Stomach (tissue), 19 donors: ENCODE measurements at places on chromosomes 12 and 14.

DNA sequence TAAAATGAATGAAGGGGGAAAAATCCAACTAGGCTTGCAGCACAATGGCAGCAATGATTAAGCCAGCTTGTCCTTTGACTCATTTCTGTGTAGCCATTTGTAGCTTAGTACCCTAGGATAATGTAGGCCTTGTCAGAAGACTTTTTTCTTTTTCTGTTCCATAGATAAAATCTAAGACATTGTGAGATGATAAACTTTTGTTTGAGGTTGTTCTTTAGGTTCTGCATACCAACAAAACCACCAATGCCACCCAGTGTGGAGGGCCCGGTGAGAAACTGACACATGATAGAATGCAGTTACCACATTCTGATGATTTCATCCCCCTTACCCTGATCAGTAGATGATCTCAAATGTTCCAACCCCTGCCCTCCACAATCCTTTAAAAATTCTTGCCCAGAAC is 6.6 kb upstream of the KLRD1 start:
- no peak for DNase-seq

DNA sequence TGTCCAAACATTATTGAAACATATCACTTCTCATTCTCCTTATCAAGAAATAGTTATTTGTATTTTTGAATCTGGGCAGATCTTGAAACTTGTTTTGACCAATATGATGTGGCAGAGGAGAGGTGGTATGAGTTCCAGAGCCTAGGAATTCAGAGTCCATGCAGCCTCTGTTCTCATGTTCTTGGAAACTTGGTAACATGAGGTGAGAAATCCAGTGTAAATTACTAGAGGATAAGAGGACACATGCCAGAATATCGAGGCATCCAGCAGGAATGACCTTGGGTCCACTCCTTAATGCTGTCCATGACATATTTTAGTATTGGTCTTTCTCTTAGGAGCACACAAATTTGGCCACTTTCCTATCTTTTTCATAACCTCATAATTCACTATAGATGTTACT is 1374.6 kb downstream of the FSCB start:
- DNase-seq = no peak

DNA sequence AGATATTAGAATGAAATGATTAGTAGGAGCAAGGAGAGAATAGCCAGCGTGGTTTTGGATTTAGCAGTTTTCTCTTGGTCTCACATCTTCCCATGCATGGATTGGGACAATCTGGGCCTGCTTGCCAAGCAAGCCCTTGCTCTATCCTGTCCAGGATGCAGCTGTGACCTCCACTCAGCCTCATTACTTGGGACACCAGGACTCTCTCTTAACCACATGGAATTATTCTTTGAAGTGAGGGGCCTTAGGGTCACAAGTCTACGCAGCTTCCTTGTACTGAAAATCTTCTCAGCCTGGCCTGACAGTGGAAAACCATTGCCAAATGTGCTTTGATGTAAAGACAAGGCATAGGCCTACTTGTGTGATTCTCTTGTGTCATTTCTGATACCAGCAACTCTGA is 28.0 kb upstream of the DCN start:
- DNase-seq = no peak

DNA sequence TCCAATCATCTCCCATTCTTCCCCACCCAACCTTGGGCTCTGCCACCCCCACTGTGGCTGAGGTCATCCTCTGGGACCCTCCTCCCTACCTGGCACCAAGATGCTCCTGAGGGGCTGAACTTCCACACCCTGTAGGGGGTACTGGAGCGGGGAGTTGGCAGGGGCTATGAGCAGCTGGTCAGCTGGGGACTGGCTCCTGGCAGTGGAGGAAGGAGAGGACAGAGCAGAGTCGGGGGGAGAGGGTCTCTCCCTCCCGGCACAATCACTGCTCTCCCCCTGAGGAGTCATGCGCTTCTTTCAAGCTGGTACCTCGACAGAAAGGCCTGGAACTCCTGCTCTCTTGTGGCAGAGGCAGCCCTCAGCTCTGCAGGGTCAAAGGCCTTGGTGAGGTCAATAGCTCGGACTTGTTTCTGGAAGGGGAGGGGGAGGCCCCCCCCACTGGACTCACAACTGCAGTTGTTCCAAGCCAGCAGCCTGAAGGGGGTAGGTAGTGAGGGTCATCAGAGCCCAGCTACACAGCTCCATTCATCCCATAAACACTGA is 2.0 kb downstream of the B4GALNT1 start:
- no peak for DNase-seq

- no peak for DNase-seq
Measured at GRCh38 chr12:43579206-43579605, 27.2 kb upstream of the ADAMTS20 start.

GRCh38 chr12:44654646-44655639 is 221.2 kb downstream of the NELL2 start:
- no peak for DNase-seq

- DNase-seq = no peak
Measured at GRCh38 chr14:102196039-102196901, 56.6 kb downstream of the WDR20 start.

- DNase-seq = peak; percentile 26
Measured at GRCh38 chr14:103748534-103748857, 32.9 kb downstream of the ZFYVE21 start.

DNA sequence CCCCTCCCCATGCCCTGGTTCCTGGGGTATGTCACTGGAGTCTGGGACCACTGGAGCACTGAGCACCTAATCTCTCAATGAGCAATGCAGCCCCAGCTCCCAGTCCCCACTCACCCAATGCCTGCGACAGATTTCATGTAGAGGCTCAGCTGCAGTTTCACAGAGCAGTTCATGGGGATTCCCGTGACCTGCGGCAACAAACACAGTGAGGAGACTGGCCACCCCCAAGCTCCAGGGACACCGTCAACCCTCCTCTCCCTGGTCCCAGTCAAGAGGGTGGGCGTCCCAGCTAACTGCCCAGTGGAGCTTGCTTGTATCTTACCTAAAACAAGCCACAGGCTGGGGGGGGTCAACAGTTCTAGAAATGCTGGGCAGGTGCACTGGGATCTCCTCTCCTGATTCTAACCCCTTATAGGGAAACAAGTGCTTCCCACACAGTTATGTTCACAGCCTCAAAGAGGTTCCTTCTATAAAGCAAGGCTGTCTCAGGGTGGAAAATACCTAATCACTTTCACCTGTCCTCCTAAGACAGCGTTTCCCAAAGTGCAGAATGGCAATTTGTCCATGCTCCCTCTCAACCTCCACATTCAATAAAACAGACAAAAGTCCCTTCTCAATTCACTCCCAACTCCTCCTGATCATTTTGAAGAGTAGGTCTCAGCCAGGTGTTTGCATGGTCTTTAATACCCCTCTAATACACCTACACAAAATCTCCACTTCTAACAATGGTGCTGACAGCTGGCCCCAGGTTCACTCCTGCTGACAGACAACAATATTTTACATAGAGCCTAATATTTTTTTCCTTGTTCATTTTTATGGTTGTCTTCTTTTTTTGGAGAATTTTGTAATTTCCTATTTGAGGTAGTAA is 68.3 kb downstream of the SCARB1 start:
- DNase-seq = no peak

DNA sequence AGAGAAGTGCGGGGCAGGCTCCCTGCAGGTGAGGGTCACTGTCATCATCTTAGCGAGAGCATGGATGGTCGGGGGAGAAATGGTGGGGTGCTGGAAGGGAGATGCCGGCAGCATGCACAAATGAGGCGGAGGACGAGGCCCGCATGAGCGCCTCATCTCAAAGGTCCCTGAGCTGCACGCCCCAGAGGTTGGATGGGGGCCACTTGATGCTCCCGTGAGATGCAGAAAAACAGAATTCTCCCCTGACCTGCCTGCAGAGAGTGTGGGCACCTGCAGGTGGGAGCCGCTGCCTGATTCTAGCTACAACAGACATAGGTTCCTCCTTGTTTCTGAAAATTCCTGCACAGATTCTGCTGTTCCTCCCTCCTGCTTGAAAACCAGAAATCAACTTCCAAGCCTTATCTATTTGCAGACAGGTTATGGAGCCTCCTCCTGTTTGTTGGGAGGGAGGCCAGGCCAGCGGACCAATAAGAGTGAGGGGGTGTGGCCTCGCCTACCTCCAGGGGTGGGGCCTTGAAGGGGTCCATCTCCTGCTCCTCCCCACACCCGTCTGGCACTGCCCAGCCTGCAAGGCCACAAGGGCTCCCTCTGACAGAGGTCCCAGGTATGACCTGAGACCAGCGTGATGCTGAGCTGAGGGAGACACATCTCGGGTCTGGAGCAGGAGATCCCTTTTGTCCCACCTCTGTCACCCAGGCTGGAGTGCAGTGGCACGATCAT is 67.2 kb downstream of the KDM2B start:
- DNase-seq = peak; percentile 58

- DNase-seq = no peak
Measured at GRCh38 chr12:80441921-80442320, 2.1 kb upstream of the PTPRQ start.

DNA sequence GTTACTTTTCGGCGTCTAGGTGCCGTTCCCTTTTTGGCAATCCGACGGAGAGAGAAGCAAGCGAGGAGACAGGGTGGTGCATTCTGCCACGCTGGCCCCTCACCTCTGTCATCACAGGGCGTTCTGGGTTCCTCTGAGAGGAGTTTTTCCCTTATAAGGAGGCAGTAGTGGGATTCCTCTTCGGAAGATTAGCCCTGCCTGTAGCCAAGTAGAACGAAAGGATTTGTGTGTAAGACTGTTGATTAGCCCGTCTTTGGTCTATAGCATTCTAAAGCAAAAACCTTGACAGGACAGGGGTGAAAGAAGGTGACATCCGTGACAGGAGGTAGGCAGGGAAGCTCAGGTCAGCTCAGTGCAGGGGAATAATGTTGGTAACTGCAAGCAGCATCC is 9.1 kb upstream of the NEMF start:
- DNase-seq = peak; percentile 53

DNA sequence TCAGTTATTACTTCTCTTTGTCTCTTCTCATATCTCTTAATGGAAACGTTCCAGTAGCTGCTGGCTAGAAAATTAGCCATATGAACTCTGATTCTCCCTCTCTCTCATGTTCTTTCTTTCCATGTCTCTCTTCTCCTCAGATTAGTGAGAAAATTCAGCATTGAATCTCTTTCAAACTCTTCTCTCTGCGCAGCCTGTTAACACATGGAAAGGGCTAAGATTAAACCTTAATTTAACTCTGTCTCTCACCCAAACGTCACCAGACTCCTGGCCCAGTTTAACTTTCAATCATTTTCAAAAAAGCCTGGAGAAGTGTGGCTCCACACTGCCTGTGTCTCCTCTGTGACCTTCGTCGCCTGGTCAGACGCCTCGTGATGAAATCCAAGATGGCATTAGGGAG is 1234.2 kb downstream of the BCL11B start:
- no peak for DNase-seq

DNA sequence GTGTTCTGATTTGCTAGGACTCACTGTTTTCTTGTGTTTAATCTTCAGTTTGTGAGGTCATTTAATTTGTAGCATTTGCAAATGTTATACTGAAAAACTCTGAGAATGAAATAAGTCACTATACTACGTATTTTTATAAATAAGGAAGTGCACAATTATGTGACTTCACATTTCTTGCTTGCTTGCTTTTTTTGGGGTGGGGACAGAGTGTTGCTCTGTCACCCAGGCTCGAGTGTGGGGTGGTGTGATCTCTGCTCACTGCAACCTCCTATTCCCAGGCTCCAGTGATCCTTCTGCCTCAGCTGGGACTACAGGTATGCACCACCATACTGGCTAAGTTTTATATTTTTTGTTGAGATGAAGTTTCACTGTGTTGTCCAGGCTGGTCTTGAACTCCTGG is 32.7 kb downstream of the RBM25 start:
- DNase-seq = no peak

GRCh38 chr14:50763382-50764007 is 67.5 kb downstream of the NIN start:
- peak; percentile 63 for DNase-seq

GRCh38 chr14:85442996-85443395 is 86.9 kb upstream of the FLRT2 start:
- no peak for DNase-seq

DNA sequence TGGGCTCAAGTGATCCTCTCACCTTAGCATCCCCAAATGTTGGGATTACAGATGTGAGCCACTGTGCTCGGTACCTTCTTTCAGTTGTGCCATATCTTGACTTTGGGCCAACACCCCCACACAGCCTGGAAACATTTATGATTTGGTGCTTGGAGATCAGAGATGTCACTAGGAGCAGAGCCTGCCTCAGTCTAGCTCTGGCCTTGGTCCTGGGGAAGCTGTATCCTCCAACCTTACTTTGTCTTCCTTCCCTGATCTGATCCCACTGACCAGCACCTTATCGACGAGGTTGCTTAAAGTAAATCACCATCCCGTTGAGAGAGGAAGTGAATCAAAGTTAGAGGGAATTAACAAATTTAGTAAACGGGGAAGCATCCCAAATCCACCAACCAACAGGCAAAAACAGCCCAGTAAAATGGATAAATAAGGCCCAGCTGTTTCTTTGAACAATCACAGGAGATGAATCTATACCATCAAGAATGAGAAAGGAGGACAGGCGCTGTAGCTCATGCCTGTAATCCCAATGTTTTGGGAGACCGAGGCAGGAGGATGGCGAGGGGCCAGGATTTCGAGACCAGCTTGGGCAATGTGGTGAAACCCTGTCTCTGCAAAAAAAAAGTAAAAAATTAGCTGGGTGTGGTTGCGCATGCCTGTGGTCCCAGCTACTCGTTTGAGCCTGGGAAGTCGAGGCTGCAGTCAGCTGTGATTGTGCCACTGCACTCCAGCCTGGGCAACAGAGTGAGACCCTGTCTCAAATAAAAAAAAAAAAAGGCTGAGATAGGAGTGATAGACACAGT is 3.4 kb downstream of the PLBD2 start:
- DNase-seq = no peak

DNA sequence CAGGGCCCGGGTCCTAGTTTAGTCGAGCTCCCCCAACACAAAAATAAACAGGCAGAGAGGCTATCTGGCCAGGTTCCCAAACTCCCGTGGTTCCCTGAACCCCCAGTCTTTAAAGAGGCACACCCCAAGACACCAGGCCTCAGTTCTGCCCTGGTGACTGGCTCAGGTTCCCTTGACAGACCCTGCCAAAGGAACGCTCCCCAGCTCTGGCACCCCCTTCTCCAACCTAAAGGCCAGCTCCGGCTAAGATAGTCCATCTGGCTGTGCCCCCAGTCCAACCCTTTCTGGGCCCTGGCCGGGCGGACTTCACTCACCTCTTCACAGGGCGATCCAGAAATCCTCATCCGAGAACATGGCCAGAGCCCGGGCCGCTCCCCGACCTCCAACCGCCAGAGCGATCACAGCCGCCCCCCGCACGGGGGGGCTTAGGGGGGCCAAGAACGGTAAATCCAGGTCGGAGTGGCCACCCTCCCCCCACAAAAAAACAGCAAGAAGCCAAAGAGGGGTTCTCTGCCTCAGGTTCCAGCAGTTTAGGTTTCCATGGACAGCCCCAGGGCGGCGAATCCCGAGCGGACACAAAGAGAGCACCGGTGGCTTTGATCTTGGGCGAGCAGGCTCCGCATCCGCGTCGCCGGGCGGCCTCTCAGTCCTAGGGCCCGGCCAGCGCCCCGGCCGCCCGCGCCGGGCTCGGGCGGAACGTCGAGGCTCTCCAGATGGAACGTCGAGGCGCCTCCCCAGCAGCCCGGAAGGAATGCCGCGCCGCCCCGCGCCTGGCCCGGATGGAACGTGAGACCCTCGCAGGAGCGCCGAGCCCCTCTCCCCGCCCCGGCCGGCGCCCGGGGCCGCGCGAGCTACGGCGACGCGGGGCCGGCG is 1.1 kb downstream of the KMT2D start:
- DNase-seq = peak; percentile 65

- DNase-seq = no peak
Measured at GRCh38 chr14:94541234-94541975, 19.8 kb upstream of the SERPINA4 start.

- DNase-seq = no peak
Measured at GRCh38 chr14:23550131-23550811, 1.3 kb downstream of the ZFHX2 start.
